Urinary bladder (tissue), 4 donors: ENCODE measurements at places on chromosomes 16 and 17. TPM values are rescaled to one million over a fixed set of nuclear protein-coding genes. Genes with fewer than 3 reads are reported as not detected.

The EVI2A gene
- total RNA-seq: 6.9 TPM

The CCL1 gene
- total RNA-seq: not detected

The GFAP gene
- total RNA-seq: 0.53 TPM

The TMED6 gene
- total RNA-seq: not detected

The GP1BA gene
- total RNA-seq: not detected

The NPIPB6 gene
- 4.1 TPM for total RNA-seq

The ABCC3 gene
- 6.9 TPM for total RNA-seq

The OTOP3 gene
- total RNA-seq: not detected

The SLC9A5 gene
- 0.32 TPM for total RNA-seq

The RCVRN gene
- total RNA-seq: 0.90 TPM

The VTN gene
- total RNA-seq: 1.1 TPM

The CTF1 gene
- total RNA-seq: 2.1 TPM

The SLC13A5 gene
- not detected for total RNA-seq

The BPTF gene
- total RNA-seq: 187 TPM

The CDYL2 gene
- total RNA-seq: 12.2 TPM

The PRSS8 gene
- 1.6 TPM for total RNA-seq

The CBLN1 gene
- total RNA-seq: 6.8 TPM

The RNF43 gene
- total RNA-seq: 2.2 TPM

The KRT9 gene
- not detected for total RNA-seq

The ITGAD gene
- total RNA-seq: 0.21 TPM

The USP6 gene
- total RNA-seq: 0.85 TPM

The WNT3 gene
- 0.90 TPM for total RNA-seq

The YPEL2 gene
- 28.4 TPM for total RNA-seq

The COX10 gene
- 13.4 TPM for total RNA-seq

The PRR35 gene
- not detected for total RNA-seq

The NDRG4 gene
- 8.1 TPM for total RNA-seq

The PITPNC1 gene
- total RNA-seq: 9.3 TPM

The GGT6 gene
- total RNA-seq: 13.0 TPM

The PHOSPHO1 gene
- 2.0 TPM for total RNA-seq

The KRT13 gene
- 356 TPM for total RNA-seq

The TMEM92 gene
- 1.0 TPM for total RNA-seq

The SMIM36 gene
- not detected for total RNA-seq

The KRT20 gene
- 23.2 TPM for total RNA-seq

The TELO2 gene
- total RNA-seq: 10.6 TPM

The UNC13D gene
- 10.6 TPM for total RNA-seq
